ENCODE measurements at places on chromosomes 4 and X. TPM values are rescaled to one million over a fixed set of nuclear protein-coding genes. Genes with fewer than 3 reads are reported as not detected.

SPARCL1 gene
- total RNA-seq: not detected

KLHL13 gene
- 3.1 TPM for total RNA-seq

RFC1 gene
- total RNA-seq: 54.0 TPM

SUPT20HL1 gene
- total RNA-seq: not detected

POU3F4 gene
- not detected for total RNA-seq

MAGEC2 gene
- 133 TPM for total RNA-seq

DNA sequence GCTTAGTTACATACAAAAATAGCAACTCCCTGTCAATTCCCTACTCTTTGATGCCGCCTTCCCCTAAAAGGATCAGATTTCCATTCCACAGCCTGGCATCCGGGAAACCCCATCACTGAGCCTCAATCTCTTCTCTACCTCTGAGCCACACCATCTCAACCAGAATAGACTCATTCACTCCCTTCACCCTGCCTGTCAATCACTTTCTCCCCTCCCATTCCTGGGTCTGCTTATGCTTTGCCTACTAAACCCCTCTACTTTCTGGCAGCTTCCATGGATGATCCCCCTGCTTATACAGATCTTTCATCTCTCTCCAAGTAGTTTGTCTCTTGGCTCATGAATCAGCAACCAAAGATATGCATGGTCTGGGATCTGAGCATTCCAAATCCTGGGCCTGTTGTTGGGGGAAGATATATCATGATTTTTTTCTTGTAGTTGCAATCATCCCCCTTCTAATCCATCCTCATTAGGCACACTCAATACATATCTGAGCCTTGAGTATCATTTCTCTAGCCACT lies 2.6 kb downstream of the AMER1 start:
- no peak for DNase-seq

DNA sequence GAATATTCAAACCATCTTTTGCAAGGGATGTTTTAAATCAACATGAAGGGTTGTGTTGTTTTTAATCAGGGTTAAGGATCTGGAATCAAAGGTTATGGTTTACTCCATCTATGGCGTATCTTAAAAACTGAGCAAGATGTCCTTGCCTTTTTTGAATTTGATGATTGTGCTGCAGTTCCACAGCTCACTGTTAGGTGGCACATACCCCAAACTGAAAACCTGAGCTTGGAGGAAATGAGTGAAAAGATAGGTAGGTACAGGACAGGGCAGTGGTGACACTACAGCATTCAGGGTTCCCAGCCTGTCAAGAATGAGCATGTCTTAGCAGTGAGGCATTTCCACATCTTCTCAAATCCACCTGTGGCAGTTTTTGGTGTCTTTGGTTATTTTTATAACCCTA lies 13.1 kb upstream of the EOLA1 start:
- DNase-seq: peak; percentile 61

- peak; percentile 82 for DNase-seq
Measured at GRCh38 chr4:40309250-40309774, 25.8 kb upstream of the CHRNA9 start.

- no peak for DNase-seq
Measured at GRCh38 chrX:1874899-1875298, 260.0 kb downstream of the ASMT start.

GRCh38 chr4:55866290-55866907 lies 13.0 kb downstream of the EXOC1 start:
- DNase-seq: peak; percentile 25

DNA sequence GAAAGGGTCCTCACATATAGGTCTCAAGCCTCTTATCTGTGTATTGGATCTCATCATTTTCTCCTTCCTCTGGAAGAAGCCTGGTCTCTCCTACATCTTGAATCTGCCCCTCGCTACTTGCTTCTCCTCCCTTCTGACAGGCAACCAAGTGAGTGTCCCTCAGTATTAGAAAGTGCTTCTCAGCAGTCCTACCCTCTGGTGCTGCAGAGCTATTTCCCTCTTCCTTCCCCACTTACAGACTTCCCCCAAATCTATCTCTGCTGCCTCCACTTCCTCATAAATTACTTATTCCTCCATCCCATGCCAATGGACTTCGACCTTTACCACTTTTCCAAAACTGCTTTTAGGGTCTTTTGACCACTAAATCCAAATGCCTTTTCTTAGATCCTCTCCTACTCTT lies 129.1 kb upstream of the NAP1L5 start:
- DNase-seq: no peak

DNA sequence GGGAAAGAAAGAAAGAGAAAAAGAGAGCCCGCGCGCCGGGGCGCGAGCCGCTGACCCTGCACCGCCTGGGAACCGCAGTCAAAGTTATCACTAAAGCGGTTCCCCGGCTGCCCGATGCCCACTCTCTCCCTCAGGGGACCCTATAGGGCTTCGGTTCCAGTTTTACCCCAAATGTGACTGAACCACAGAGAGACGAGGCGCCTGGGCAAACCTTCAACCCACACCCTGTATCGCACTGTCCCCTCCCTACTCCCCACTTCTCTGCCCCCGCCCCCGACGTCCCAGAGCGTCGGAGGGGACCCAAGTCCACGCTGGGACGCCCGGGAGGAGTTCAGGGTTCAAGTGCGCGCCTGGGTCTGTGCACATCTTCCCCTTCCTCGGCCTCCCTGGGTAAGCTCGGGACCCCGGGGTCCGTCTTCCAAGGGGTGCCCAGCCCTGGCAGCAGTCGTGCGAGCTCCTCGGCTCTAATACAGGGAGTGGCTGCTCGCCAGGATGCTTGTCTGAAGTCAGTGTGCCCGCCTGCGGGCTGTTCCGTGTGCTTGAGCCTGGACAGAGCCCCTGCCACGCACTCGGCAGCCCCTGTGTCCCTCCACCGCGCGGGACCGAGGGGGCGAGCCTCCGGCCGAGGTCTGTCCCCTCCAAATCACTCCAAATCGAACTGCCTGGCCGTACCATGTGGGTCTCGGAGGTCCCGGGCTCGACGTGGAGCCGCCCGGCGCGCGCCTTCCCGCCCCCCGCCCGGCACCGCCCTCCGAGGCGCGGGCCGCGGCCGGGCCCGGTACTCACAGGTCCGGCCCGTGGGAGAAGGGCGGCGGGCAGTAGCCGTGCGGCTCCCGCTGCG lies 960 bp downstream of the TRPC3 start:
- DNase-seq: no peak

GRCh38 chrX:121407627-121408026 lies 360.2 kb downstream of the GLUD2 start:
- no peak for DNase-seq

DNA sequence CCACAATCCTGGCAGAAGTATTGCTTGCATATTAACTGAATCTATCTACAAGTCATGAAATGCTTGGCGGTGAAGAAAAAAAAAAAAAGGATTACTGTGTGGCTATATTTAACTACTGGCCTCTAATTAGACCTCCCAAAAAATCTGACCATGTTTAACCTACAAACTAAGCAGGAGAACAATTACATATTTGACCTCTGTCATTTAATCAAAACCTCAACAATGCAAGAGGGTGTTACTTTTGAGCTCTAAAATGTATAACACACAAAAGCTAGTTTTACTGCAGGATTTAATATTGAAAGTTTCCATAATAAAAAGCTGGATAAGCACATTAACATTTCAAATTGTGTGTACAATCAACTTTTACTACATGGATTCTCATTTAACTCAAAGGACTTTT lies 1.5 kb downstream of the ITM2A start:
- DNase-seq: no peak

DNA sequence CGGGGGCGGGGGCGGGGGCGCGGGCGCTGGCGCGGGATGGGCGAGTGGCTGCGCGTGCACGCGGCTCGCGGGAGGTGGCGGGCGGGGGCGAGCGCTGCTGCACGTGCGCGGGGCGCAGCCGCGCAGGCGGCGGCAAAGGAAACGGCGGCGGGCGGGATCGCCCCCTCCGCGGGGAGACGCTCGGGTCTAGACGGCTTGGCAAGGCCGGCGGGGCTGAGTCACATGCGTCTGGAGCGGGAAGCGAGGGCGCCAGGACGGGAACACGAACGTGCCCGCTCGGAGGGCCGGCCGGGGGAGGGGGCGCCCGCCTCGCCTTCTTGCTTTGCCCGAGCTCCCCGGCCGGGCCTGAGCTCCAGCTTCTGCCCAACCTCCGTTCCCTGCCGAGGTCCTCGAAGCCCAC lies 4.3 kb upstream of the HAUS7 start:
- DNase-seq: no peak

All from SK-MEL-5 (cell line).